Liver (tissue), 10 donors: ENCODE measurements at places on chromosomes 2 and 18.

DNA sequence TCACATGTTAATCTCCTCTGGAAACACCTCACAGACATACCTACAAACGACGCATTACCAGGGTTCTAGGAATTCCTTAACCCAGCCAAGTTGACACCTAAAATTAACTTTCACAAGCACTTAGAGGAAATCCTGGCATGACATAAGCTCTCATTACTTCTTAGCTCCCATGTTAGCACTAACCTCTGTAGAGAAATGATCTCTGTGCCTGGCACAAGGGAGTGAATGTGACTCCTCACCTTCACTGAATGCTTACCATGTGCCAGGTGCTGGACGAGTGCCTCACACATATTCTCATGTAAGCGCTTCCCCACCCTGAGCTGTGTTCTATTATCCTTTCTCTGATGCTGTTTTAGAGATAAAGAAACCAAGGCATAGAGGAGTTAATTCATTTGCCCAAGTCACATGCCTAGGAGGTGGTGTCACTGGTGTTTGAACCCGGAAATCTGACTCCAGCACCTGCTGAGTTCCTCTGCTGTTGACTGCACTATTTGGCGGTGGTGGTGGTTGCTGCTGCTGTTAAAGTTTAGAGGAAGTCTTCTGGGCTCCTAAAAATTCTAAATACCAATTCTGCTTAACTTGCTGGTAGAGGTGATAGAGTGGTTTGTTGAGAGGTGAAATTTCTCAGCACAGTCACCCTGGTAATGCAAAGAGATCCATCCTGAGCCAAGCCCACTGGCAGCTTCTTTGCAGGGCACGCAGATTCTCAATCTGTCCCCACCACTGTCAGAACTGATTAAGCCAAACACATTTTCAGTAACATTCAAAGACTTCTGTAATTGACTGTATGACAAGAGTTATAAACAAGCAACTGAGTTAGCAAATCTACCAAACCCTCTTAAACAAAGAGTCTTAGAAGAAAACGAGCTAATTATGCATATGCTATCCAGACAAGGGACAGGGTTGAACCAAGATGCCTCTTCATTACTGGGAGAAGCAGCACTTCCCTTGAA lies 200.3 kb downstream of the CMPK2 start:
- no peak for DNase-seq

DNA sequence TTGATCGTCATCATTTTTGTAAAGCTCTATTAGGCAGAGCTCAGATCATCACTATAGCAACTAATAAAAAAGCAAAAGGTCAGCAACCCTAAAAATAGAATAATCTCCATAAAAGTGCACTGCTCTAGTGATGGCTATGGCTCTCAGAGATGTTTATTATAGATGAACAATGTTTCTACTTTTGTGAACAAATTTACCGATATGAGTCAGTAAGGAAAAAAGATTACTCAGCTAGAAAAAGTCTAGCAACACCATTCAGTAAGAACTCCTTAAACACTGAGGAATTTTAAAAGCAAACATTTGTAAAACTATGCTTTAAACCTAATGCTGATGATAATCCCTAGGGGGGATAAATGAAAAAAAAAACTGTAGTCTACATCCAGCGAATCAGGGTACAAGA lies 69.6 kb downstream of the ACVR1C start:
- no peak for DNase-seq

DNA sequence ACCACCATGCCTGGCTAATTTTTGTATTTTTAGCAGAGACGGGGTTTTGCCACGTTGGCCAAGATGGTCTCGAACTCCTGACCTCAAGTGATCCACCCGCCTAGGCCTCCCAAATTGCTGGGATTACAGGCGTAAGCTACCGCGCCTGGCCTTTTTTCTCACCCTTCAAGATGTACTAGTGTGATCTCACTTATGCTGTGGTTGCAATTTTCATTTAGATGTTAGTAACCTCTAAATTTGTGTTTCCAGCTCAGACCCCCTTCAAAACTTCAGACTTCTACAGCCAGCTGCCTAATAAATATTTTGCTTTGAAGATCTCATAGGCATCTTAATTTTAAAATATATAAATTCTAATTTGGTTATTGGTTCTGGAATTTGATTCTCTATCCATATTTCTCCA lies 8.0 kb downstream of the SLC38A11 start:
- DNase-seq: no peak

- DNase-seq: no peak
Measured at GRCh38 chr2:168490946-168491605, 35.0 kb downstream of the CERS6 start.

GRCh38 chr2:28142386-28142785 lies 250.3 kb upstream of the FOSL2 start:
- DNase-seq: no peak

DNA sequence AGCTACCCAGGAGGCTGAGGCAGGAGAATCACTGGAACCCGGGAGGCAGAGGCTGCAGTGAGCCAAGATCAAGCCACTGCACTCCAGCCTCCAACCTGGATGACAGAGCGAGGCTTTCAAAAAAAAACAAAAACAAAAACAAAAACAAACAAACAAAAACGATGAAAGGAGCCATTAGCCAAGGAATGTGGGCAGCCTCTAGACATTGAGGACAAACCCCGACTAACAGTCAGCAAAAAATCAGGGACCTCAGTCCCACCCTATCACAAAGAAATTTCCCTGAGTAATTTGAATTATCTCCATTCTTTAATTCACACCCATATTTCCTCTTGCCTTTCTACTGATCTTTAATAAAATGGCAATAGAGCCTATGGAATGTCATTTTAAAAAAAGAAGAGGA lies 75.8 kb downstream of the MBD2 start:
- DNase-seq: no peak

DNA sequence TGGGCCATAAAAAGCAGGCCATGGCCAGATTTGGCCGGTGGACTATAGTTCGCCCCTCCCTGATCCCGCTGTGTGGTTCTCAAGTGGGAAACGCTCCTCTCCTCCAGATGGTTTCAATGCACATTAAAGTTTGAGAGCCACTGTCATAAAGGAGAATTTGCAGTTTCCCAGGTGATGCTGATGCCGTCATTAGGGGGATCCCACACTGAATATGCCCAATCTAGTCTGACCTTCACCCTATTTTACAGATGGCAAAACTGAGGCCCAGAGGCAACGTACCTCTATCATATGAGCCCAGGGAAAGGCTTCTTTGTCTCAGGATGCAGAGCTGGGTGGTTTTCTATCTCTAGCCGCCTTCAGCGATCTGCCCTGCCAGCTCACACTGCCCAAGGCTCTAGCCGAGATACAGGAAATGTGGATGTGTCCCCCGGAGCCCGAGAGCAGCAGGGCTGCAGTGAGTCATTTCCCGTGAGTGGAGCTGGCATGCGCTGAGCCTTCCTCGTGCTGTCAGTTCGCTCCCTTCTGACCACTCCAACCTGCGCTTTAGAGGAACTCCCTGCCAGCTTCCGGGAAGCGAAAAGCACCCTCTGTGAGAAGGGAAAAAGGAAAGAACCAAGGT lies 116.2 kb downstream of the SMAD7 start:
- no peak for DNase-seq

DNA sequence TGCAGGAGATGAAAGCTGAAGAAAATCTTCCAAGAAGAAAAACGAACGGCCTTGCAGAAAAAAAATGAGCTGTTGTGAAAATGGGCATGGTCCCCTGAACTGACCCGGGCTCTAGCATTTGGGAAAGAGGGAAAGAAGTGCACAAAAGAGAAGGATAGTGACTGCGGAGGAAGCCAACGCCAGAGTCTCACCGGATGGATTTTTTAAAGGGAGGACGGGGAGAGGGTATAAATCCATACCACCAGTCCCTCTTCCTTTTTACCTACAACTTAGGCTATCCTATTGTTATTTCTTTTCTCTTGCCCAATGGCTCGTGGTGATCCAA lies 601 bp downstream of the WDR35 start:
- DNase-seq: no peak

DNA sequence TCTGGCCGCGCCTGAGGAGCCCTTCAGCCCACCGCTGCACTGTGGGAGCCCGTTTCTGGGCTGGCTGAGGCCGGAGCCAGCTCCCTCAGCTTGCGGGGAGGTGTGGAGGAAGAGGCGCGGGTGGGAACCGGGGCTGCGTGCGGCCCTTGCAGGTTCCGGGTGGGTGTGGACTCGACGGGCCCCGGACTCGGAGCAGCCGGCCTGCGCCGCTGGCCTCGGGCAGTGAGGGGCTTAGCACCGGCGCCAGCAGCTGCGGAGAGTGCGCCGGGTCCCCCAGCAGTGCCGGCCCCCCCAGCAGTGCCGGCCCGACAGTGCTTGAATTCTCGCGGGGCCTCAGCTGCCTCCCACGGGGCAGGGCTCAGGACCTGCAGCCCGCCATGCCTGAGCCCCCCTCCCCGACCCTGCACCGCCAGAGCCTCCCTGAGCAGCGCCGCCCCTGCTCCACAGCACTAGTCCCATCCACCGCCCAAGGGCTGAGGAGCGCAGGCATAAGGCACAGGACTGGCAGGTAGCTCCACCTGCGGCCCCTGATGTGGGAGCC lies 534.2 kb downstream of the ZNF804A start:
- DNase-seq: no peak

DNA sequence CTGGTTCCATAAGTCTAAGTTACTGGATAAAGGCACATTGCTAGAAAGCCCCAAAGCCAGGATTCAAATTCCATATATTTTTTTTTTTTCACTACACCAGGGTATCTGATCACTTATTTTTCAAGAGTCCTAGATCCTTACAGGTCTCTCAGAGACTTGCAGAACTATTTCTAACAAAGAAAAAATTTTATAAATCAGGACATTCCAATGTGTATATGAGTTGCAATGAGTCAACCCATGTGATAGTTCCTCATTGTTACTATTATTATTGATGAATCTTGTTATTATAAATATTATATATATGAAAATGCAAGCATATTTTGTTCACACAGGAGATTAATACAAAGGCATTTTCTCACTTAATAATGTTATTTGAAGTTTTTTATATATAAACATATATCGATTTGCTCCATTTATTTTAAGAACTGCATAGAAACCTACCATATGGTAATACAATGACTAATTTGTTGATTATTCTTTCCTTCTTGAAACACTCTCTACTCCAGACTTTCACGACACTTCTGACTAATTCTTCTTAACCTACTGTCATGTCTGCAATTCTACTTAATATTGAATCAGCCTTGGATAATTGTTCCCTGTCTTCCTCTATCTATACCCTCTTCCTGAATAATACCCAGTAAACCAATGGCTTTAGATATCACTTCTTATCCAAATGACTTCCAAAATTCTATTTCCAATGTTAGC lies 968.4 kb upstream of the NRXN1 start:
- DNase-seq: no peak

- no peak for DNase-seq
Measured at GRCh38 chr2:37829616-37830395, 95.3 kb upstream of the RMDN2 start.

- DNase-seq: no peak
Measured at GRCh38 chr2:177692042-177692782, 299.6 kb downstream of the AGPS start.

DNA sequence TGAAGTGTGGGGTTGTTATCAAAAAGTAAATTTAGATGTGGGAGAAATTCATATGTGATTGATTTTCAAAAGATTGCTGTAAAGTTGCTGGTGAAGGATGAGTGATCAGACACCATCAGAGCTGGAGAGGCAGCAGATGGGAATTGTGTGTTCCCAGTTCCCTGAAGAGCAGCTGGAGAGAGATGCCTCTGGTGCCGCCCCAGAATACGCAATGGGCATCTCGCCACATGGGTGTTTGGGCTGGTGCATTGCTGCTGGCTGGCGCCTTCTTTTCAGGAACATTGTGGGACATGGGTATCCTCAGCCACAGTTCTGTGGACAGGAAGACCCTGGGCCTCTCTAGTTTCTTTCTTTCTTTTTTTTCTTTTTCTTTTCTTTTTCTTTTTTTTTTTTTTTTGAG lies 11.9 kb downstream of the ATG4B start:
- no peak for DNase-seq

- no peak for DNase-seq
Measured at GRCh38 chr2:20304411-20304810, 46.2 kb downstream of the PUM2 start.

DNA sequence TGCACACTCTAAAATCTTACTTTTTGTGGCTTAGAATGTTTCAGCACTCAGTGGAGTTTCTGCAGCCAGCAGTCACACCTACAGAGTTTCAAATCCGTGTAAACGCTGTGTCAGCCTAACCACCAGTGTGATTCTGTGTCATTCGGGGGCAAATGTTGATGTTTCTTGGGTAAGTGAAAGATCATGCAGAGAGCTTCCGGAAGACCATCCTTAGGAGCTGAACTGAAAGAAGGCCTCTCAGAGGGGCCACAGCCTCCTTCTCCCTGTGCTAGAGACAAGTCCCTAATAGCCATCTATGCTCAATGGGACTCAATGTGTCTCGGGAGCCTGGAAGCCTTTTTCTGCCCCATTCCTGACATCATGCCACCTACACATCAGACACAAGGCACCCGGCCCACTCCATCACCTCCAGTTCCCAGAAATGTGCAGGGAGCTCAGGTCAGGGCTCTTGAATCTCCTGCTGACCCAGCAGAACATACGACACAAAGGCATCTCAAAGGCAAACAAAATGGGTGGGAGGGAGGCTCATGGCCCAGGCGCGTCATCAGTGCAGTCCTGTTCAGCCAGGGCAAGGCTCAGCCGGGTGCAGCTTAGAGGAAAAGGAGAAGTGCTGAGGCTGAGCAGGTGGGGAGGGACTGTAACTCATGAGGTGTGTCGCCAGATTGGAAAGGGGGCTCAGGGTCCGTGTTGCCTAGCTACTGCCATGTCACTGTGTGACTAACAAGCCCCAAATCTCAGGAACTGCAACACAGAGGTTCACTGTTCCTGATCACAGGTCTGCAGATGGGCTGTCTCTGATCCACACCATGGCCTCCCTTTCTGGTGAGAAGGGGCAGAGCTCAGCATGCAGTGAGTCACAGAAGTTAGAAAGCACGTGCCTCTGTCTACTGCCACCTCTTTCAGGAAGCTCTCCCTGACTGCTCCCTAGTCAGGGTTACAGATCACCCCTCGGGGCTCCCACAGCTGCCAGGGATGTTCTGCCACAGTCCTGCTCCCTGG lies 82.0 kb downstream of the SMAD7 start:
- no peak for DNase-seq

GRCh38 chr18:80037869-80038630 lies 3.8 kb downstream of the RBFA start:
- no peak for DNase-seq

DNA sequence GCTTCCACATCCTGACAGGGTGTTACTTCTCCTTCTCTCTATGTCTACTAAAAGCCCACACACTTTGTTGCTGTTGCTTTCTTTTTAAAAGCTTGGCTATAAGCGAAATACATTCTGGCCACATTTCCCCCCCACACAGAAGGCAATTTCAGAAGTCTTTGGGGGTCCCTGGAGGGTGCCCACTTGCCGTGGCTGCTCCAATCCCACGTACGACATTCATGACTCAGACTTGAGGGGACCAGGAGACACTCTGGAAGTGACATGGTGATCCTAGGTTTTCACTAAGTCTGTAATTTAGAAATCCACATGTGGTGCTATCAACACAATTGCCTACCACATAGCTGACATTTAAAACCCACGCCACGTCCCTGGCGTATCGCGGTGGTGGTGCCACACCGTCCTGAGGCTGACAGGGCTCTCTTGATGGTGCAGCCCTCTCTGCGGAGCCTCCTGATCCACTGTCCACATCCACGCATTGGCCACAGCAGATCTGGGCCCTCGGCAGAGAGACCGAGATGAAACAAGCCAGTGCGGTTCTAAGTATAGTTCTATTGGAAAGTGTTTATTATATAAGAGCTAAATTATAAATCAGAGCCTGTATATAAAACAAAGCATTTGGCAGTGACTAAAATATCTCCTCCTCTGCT lies 42.4 kb downstream of the CYP27C1 start:
- DNase-seq: no peak
